ENCODE measurements at places on chromosomes 11 and 22.

DNA sequence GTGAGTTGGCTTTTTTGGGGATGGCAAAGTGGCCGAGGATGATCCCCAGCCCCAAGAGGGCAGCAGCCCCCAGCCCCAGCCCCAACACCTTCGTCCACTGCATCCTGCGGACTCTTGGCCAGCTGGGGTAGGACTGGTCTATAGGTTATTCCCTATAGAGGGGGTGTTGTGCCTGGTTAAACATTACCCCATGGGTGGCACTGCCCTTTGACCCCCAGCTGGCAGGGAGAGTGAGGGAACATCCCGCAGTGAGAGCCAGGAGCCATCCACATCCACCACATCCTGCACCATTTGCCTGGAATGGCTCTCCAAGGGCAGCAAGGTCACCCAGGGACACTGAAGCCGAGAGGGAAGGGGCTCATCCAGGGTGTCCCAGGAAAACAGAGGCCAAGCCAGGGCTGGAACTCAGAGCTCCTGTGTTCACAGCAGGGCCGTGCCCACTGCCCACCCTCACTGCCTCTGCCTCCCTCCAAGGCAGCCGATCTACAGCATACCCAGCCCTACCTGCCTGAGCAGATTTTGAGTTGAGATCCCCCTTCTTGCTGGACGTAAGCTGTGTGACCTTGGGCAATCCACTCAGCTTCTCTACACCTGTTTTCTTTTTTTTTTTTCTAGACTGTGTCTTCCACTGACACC lies at the start of gene NAALADL1:
Gene NAALADL1, minus strand, starts transcription at position 135 of the 636 bp plus-strand sequence. Its CDS starts 32 bp downstream, at position 103.
- DNase-seq = no peak

DNA sequence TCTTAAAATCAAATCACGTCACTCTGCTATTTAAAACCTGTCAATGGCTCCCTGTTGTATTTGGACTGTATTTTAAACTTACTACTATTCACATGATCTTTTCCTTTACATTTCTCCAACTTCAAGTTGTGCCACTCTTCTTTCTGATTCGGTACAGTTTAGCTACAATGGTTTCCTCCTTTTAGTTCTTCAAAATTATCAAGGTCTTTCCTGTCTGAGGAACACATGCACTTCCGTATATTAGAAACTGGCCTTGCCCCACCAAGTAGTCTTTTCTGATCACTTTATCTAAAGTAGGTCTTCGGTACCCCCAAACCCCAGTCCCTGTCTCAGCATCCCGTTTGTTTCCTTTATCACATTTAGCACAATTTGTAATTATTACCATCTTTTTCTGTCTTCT lies 81.8 kb downstream of the MTMR3 start:
- DNase-seq = no peak

DNA sequence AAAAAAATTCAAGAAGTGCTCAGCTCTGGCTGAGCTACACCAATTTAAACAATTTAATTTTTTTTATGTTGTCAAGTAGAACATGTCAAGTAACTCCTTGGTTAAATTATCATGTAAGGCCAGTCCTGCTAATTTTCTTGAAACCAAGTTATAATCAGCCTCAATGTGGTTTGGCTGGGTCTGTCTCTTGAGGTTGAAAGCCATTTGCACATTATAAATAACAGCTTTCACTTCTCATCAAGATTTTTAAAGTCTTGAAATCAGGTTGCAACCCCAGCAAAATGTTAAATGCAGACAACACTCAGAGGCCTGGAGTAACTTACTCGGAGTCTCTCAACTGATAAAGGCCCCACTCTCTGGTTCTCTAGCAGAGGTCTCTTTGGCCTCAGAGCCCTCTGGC lies 324.4 kb downstream of the BRD1 start:
- no peak for DNase-seq

GRCh38 chr22:37304595-37305343 lies 22.5 kb downstream of the CYTH4 start:
- no peak for DNase-seq

DNA sequence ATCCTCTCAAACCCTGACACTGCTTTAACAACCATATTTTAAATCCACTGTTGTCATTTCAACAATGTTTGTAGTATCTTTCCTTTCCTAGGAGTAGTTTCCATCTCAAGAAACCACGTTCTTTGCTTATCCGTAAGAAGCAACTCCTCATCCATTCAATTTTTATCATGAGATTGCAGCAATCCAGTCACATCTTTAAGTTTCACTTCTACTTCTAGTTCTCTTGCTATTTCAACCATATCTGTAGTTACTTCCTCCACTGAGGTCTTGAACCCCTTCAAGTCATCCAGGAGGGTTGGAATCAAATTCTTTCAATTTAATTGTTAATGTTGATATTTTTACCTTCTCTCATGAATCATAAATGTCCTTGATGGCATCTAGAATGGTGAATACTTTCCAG lies 22.4 kb downstream of the CCDC82 start:
- no peak for DNase-seq

- DNase-seq = no peak
These were observed 5.5 kb downstream of the RCOR2 start for GRCh38 chr11:63911440-63911839.

DNA sequence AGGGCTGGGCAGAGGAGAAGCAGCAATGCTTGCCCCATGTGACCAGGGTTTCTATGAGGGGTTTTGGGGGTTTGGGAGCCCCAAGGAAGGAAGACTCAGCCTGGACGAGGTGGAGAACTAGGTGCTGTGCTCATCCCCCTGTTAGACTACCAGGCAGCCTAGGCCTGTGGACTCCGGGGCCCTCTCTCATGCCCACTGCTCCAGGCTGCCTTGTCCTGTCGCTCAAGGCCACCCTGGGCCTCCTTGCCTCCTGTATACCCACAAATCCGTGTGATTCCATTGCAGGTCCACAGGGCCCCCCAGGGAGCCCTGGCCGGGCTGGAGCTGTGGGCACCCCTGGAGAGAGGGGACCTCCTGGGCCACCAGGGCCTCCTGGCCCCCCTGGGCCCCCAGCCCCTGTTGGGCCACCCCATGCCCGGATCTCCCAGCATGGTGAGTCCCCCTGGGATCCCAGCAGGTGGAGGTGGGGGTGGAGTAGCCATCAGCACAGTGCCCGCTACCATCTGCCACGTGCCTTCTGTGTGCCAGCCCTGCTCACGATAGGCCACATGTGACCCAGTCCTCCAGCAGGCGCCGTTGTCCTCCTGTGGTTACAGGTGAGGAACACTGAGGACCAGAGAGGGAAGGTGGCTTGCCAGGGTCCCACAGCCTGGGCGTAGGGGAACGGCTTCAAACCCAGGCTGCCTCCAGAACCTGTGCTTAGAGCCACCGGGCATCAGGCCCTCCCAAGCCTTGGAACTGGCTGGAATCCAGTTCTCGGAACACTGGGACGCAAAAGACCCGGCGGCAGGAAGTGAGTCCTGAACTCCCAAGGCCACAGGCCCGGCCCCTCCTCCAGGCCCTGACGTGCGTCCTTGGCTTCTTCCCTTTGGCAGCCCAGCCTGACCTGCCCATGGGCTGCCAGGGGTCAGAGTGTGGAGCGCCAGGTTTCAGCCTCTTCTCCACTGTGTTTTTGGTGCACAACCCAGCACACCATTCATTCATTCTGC lies 26.6 kb downstream of the EMID1 start:
- no peak for DNase-seq

GRCh38 chr22:28002863-28003565 lies 84.0 kb upstream of the PITPNB start:
- no peak for DNase-seq

DNA sequence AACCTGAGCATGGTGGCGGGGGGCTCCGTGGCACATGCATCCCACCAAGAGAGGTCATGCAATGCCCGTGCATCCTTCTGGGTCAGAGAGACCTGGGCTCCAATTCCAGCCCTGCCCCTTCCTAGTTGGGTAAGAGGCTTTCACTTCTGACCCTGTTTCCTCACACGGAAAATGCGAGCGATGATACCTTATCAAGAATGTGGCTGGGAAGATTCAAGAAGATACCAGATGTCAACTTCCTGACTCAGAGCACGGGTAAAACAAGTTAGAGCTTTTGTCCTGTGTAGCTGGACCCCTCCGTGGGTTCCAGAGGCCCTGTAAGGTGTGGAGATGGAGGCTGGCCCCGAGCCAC lies 8.7 kb upstream of the DGKZ start:
- no peak for DNase-seq

GRCh38 chr11:114827736-114828135 lies 149.4 kb downstream of the NXPE2 start:
- no peak for DNase-seq

DNA sequence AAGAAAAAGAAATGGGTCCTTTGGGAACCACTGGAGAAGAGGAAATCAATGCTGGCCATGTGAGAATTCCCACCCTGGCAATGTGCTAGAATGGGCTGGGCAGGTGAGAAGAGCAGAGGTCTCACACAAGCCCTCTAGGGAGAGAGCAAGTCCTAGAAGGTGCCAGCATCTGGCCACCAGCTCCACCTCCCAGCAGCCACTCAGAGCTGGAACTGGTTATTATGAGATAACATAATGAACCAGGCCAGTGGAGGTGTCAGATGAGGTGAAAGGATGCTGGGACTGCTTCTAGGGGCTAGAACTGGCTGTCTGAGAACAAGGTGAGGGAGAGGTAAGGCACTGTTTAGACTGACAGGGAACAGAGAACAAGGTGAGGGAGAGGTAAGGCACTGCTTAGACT lies 29.3 kb downstream of the NEFH start:
- DNase-seq = no peak

- no peak for DNase-seq
These were observed 27.7 kb downstream of the DDI1 start for GRCh38 chr11:104064034-104064630.

- no peak for DNase-seq
These were observed 225.0 kb downstream of the JRKL start for GRCh38 chr11:96614846-96615245.

GRCh38 chr22:29204455-29205183 lies 1.1 kb upstream of the EMID1 start:
- DNase-seq = no peak

Measured in activated T-cell treated with anti-CD3 and anti-CD28 coated beads, Interleukin-2, amount 50 U/mL, for 48 hours (primary cell).